ENCODE measurements at places on chromosomes 7 and 10.

DNA sequence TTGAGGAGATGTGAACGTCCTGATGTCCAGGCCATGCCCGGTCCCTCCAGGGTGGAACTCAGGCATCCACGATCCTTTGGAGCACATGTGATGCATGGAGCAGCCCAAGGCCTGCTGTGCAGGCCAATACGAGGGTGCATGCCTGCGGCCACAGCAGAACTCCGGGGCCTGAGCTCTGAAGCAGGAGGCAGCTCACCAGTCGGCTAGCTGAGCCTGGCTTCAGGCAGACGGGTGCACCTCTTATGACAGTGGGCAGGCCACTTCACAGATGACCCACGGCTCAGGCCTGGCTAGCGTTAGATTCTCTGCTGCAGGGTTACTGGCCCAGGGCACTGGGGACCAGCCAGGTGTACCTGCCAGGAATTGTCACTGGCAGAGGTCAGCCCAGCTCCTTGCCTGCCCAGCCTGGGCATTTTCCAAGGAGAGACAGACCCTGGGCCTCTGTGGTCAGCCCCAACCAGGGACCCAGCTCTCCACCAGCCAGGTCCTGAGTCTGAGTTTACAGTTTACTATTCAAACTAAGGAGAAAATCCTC is 29.6 kb upstream of the INPP5A start:
- no peak for DNase-seq

DNA sequence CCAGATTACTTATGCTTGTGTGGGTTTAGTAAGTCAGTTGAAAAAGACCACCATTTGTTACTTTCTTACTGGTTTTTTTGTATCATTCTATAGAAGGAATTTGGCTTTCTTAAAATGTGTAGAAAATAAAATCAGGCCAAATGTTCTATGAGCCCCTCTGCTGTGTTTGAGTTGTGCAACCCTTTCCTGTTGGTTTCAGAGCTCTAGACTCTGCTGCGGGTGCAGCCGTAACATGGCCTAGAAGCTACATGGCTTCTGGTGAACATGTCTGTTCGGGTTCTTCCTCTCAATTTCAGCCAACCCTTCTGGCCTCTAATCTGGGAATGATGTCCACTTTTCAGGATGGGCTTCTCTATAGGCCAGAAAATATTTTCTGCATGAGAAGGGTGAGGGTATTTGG is 56.6 kb upstream of the RAB18 start:
- no peak for DNase-seq

- DNase-seq: no peak
Observed at GRCh38 chr7:116438267-116438666, 61.3 kb upstream of the CAV2 start.

- DNase-seq: no peak
Observed at GRCh38 chr10:224571-224970, 89.3 kb downstream of the ZMYND11 start.

DNA sequence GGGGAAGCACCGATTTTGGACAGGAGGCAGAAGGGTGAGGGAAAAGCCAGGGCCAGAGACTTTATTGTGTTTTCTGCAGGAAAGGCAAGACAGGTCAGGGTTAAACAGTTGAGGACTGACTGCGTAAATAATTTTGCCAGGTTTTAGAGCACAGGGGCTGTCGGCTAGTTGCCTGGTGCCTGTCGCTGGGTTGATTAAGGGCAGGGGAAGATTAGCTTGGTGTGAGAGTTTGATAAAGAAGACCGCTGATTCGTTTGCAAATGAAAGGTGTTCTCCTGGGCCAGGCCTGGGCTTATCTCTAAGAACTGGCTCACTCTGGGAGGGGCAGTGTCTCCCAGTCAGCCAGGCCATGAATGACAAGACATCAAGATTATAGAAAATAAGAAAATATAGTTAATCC is 75.6 kb downstream of the SLC37A3 start:
- no peak for DNase-seq

DNA sequence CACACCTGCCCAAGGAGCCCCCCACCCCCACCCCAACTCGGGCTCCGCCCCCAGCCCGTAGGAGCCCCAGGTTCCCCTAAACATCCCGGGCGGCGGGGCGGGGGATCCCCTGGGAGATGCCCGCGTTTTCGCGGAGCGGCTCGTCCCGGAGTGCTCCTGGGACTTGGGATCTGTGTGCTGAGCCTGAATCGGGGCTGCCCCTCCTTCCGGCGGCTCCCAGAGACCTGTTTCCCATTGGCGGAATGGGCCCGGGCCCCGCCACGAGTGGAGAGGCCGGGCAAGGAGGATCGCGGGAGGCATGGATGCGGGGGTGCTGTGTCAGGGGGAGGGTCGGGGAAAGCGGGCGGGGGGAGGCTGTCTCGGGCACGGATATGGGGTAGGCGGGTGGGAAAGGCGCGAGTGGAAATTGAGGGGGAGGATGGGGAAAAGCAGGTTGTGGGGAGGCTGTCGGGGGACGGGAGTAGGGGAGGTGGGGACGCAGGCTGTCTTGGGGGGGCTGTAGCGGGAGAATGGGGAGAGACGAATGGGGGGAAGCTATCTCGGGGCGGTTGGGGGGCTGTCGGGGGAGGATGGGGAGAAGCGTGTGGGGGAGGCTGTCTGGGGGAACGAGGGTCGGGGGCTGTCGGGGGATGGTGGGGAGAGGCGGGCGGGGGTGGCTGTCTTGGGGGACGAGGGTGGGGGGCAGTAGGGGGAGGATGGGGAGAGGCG is 572 bp upstream of the BHLHA15 start:
- no peak for DNase-seq

- DNase-seq: no peak
Observed at GRCh38 chr10:131710142-131710861, 190.5 kb upstream of the PPP2R2D start.
